ENCODE measurements at places on chromosomes 12 and 14. TPM values are rescaled to one million over a fixed set of nuclear protein-coding genes. Genes with fewer than 3 reads are reported as not detected.

The NGB gene
- not detected for total RNA-seq

The KRT3 gene
- total RNA-seq: not detected

The MMP19 gene
- 3.9 TPM for total RNA-seq

The TM7SF3 gene
- 75.0 TPM for total RNA-seq

The HOXC6 gene
- 2.7 TPM for total RNA-seq

The SLC10A1 gene
- total RNA-seq: not detected

The CLEC4C gene
- not detected for total RNA-seq

The EXOC3L4 gene
- 0.29 TPM for total RNA-seq

The SEL1L gene
- total RNA-seq: 28.2 TPM

The CLEC4D gene
- total RNA-seq: not detected

The MAP4K5 gene
- 36.4 TPM for total RNA-seq

The SLC7A7 gene
- total RNA-seq: 0.16 TPM

The INHBE gene
- 4.3 TPM for total RNA-seq

The NTF3 gene
- not detected for total RNA-seq

The APOF gene
- total RNA-seq: not detected

The KRT5 gene
- not detected for total RNA-seq

The OSBPL8 gene
- total RNA-seq: 33.4 TPM

The CLEC4E gene
- not detected for total RNA-seq

The LHX5 gene
- not detected for total RNA-seq

The DPY19L2 gene
- 1.3 TPM for total RNA-seq

The HOXC5 gene
- 0.19 TPM for total RNA-seq

The CNPY2 gene
- 163 TPM for total RNA-seq

The TPPP2 gene
- total RNA-seq: not detected

The ST8SIA1 gene
- total RNA-seq: 1.9 TPM

The KCNH3 gene
- total RNA-seq: 2.1 TPM

Data from A375 (cell line).